Activated naive CD8-positive, alpha-beta T cell treated with anti-CD3 and anti-CD28 coated beads for 36 hours (primary cell): ENCODE measurements at places on chromosomes 11 and 22.
A peak's percentile ranks its signal among the peaks of the same experiment; 100 is the strongest.

GRCh38 chr11:72773291-72773690 is 20.6 kb downstream of the STARD10 start:
- no peak for DNase-seq

- DNase-seq, result peak; percentile 6
These were observed 50.3 kb upstream of the EHF start for GRCh38 chr11:34570584-34570983.

DNA sequence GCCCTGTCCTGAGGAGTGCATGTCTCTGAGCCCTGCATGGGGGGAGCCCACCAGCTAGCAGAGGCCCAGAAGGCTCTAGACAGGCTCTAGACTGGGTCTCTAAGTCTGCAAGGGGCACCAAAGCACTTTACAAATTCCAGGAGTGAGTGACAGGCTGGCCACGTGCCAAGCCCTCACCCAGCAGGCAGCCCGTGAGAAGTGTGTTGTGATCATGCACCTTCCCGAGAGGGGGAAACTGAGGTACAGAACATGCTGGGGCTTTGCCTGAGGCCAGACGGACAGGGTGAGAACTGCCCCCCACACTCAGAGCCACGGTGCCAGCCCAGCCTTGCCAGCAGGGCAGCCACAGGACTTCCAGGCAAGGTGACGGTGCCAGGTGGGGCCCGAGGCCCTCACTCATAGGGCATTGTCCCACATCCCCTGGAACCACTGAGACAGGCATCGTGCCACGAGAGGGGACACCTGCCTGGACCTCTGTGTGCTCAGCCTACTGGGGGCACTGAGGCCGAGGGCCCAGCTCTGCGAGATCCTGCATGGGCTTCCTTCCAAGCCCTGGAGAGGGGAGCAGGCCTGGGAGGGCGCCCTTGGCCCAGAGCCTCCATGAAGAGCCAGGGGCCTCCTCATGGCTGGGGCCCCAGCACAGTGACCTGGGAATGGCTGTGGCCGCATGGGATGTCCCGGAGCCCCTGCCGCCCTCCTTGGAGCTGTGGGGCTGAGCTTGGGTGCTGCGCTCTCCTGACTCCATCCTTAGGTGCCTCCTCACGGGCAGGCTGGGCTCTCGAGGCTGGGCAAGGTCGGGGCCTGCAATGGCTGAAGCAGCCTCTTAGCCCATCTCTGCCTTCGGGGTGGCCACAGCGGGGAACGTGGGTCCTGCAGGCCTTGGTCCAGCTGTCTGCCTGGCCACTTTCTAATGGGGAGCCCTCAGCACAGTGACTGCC is 121.5 kb downstream of the KCNQ1OT1 start:
- no peak for DNase-seq

DNA sequence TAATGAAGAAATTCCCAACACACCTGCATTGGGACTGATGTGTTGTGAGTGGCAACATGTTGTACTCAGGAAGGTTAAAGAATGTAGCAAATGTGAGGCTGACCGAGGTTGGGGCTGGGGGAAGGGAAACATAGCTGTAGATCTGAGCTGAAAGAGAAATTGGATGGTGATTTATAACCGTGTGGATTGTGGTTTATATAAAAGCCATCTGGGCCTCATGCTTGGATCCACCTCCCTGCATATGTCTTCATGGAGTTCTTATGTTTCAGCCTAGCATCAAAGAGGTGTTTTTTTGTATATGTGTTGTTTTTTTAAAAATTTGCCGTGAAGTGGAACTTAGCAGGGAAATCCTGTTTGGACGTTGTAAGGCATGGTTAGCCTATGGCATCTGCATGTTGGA is 141.3 kb downstream of the NAV2 start:
- DNase-seq, result no peak

DNA sequence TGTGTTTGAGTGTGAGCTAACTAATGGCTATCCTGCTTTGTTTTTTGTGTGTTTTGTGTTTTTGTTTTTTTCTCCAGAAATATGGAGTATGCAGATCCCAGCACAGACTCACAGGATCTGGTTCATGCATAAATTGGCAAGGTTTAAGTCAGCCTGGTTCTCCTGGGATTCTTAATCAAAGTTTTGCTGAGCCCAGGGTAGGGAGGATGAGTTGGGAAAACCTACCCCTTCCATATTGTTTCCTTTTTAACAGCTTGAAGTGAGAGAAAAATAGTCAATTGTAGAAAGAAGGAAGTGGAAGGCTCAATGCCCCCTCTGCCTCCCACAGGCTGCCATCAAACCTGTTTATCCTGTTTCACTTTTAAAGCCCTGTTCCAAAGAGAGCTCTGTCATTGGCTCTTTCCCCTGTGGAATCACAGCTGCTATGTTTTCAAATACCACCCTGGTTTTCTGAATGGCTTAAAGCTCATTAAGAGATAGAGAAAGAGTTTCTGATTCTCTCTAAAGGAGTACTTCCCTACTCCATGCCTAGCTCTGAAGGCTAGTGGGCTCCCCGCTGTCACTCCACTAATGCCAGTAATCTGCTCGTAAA is 23.4 kb upstream of the CADM1 start:
- no peak for DNase-seq

DNA sequence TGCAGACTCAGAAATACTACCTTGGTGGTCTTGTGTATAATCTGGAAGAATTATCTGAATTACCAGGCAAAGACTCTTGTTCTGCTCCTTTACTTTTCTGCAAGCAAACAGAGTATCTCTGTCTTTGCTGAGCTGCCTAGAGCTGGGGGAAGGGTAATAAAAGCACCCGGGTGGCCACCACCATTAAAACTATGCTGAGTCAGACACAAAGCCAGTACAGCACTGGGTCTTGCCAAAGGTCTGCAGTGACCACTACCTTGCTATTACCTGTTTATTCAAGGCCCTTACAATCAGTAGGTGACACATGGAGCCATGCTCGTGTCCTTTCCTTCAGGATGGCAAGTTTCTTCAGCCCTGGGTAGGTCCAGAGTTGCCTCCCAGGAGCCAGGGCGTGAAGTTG is 420.6 kb upstream of the CNTN5 start:
- no peak for DNase-seq

DNA sequence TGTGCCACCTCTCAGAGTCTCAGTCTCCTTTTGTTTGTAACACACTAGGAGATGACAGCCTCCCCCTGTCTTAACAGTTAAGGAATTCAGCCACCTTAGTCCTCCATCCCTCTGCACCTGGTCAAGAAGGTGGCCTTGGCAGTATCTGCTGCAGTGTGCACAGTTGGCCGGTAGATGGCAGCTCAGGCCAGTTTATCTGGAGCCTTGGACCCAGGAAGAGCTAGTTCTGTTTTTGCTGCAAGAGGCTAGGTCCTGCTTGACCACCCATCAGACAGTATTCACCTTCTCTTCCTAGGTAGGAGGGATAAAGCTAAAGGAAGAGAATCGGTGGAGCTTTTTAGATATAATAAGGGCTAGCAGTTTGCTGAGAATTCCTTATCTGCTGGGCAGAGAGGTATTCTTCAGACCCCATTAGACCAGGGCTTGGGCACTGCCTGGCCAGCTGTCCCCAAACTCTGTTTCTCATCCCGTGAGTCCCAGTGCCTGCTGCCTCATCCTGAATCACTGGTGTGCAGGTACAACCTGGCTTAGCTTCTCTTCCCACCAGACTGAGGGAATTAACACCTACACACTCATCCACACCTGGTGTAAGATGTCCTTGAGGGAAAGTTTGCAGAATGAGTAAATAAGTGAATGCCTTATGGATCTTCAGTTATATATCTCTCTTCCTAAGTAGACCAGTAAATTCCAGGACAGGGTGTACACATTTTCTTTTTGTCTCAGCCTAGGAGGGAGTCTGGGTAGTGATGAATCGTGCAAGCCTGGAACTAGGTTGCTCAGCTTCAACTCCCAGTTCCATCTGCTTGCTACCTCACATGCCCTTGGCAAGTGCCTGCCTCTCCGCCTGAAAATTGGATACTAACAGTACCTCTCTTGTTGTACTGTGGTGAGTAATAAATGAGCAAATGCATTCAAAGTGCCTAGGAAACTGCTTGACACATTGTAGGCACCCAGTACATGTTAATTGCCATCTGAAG is 70.8 kb upstream of the NARS2 start:
- DNase-seq, result peak; percentile 53

DNA sequence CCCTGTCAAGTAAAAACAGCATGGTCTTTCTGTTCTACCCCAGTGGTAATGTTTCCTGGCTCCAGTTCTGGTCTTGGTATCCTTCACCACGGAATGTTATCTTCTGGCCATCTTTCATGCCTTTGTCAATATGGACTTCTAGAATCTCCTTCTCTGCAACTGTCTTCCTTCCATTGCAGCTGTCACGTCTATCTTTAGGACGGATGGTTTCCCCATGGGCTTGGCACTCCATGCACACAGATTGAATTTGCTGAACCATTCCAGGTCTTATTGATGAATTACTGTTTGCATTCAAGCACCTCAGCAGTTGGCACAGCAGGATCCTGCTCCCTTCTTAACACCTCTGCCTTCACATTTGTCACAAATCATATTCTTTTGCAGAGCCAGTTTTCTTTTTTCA is 44.9 kb upstream of the SLC25A18 start:
- no peak for DNase-seq

DNA sequence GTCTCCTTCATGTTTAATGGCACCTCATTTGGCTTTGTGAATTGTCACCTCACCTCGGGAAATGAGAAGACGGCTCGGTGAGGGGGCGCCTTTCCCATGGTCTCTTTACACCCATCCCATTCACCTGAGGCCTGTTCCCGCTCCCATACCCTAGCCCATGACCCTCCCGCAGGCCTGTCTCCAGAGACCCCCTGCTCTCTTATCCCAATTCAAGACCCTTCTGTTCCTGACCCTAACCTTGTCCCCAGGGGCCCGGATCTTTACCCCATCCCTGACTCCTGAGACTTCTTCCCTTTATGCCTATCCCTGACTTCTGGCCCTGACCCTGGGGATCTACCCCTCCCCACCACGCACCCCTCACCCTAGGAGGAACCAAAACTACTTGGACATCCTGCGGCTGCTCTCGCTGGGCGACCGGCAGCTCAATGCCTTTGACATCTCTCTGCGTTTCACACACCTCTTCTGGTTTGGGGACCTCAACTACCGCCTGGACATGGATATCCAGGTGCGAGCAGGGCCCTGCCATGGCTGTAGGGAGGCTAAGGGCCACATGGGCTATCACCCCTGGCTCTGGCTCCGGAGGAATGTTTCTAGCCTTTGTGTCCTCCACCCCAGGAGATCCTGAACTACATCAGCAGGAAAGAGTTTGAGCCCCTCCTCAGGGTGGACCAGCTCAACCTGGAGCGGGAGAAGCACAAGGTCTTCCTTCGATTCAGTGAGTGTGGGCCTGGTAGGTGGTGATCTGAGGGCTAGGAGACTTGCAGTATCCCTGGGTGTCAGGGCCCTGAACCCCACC is 7.9 kb downstream of the INPPL1 start:
- no peak for DNase-seq

DNA sequence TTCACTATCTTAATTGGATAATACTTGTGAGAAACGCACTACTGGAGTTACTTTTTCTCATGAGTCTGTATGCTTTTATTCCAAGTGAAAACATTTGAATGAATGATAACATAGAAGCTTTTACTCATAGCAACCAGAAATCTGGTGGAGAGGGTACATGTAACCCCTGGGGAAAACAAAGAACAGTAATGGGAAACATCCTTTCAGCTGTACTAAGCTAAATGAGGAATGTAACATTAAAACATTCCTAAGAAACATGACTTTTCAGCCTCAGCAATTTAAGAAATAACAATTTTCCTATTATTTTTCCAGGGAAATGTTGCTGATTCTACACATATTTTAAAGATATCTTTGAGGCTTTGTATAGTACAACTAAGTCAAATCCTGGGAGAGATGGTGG is 97.2 kb upstream of the CEP126 start:
- no peak for DNase-seq

GRCh38 chr11:104340590-104340989 is 176.6 kb upstream of the PDGFD start:
- no peak for DNase-seq

DNA sequence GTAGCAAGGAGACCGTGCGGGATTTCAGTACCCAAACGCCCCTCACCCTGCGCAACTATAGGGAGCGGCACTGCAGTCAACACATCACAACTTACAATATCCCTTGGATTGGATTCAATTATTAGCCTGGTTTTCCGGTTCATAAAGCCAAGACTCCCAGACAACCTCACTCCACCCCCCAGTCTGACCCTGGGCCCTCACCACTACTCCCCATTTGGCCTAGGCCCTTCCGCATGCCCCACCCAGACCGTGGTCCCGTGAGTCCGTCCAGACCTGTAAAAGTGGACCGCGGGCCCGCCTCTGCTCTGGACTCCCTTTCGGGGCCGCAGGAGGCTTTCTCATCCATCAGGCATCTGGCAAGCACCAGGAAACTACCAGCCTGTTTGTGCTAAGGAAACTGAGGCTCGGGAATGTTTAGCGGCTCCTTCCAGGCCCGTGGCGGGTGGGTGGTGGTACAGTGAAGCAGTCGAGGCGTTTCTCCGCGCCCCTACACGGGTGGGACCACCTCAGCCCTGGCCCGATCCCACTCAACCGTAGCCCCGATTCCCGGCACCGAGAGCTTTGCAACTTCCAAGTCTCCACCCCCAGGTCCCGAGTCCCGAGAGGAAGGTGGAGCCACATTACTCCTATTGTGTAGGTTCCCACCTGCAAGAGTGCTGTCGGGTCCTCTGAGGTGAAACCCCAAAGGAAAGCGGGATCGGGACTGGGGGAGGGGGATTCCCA is 679 bp upstream of the DPP3 start:
- peak; percentile 20 for DNase-seq

DNA sequence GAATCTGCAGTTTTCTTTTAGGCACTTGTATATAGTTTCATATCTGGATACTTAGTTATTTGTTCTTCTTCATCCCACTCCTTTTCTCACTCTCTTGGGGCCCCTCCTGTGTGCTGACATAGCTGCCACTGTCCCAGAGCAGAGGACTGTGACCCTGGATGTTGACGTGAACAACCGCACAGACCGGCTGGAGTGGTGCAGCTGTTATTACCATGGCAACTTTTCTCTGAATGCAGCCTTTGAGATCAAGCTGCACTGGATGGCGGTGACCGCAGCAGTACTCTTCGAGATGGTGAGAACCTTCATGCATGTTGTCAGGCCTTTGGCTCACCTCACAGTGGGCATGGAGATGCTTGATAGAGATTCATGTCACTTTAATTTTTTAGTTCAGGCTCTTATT is 50.9 kb upstream of the YWHAH start:
- no peak for DNase-seq

- DNase-seq, result peak; percentile 26
These were observed 644 bp downstream of the SPTY2D1 start for GRCh38 chr11:18633256-18634139.

DNA sequence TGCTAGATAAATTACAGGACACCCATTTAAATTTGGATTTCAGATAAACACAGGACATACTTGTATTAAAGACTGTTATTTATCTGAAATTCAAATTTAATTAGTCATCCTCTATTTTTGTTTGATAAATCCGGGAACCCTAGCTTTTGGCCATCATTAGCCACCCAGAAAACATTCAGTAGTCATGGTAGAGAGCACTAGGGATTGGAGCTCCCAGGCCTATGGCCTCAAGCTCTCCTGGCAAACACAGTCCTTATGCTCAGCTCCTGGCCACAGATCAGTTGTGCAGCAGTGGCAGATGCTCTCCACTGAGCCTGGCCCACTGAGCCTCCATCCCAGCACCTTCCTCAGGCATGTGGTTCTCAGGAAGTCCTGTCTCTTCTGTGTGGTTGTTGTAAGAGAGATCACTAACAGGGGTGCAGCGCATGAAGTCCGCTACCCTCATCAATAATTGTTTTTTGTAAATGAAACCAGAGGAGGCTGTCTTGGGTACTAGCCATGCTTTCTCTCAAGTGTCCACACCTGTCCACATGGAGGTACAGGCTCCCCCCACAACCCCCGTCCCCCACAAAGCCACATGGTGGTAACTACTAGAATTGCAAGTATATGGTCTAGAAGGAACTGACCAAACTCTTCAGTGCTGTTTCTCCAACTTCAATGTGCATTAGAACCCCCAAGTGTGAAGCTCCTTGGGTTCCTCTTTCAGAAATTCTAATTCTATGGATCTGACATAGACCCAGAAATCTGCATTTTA is 1.1 kb upstream of the IRAG1 start:
- no peak for DNase-seq
